ENCODE measurements at places on chromosomes 1 and 21.

DNA sequence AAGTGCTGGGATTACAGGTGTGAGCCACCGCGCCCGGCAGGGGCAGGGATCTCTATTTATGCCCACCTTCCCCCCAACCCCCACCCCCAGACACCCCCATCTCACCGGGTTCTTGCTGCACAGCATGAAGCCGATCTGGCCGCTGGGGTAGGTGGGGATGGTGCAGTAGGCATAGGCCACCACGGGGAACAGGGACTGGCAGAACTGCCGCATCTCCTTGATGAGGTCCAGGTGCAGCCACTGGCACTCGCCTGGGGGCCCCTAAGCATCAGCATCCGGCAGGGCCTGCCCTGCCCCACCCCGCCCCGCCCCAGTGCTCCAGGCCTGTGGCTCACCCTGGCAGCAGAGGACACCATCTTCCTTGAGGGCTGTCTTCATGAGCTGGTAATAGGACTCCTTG lies 4.1 kb downstream of the SRM start:
- no peak for DNase-seq

- DNase-seq: no peak
Observed at GRCh38 chr1:97424209-97424608, 496.6 kb downstream of the DPYD start.

GRCh38 chr1:89682611-89683010 lies 49.7 kb downstream of the LRRC8C start:
- DNase-seq: no peak

DNA sequence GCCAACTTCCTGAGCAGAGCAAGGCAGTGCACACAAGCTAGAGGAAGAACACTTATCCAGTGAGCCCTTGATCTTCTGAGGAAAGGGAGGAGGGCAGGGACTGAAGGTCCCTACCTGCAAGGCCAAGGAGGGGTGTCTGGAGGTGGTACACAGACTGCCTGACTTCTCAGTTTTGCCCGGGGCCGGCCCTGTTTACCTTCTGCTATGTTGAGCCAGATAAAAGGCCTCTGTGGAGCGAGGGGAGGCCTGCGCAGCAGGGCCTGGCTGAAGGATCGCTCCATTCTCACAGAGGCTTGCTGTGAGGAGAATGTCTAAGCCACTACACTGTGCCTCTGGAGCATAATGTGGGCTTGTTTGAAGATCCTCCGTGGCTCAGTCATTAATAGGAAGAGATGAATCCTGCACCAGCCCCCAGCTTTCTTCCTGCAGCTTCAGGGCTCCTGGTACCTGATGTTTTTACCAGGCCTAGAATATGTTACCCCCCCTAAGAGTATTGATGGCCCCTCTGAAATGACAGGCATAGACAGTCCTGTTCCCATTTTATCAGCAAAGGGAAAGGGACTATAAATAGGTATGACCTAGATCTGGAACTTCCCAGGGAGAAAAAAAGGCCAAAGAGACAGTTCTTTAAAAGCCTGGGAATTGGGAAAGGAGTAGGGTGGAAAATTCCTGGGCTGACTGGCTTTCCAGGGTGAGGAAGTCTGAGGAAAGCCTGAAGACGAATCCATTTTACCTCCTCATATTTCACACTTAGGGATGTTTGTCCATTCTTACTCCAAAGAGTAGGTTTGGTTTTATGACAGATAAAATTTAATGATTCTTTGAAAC lies 4.7 kb downstream of the POGK start:
- no peak for DNase-seq

DNA sequence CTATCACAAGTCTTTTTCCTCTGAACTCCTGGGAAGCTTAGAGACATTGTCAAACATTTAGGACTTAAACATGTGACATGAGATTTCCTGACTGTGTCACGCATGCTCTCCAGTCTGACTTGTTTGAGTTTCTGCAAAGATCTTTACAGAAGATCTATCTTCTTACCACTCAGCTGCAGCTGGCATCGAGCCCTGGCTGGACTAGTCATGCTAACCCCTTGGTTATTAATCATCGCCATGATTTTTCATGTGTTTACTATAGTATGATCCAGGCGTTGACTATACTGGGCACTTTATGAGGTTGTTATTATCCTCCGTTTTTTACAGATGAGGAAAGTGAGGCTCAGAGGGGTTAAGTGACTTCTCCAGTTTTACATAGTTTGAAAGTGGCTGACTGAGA lies 18.1 kb upstream of the IRF2BP2 start:
- no peak for DNase-seq

DNA sequence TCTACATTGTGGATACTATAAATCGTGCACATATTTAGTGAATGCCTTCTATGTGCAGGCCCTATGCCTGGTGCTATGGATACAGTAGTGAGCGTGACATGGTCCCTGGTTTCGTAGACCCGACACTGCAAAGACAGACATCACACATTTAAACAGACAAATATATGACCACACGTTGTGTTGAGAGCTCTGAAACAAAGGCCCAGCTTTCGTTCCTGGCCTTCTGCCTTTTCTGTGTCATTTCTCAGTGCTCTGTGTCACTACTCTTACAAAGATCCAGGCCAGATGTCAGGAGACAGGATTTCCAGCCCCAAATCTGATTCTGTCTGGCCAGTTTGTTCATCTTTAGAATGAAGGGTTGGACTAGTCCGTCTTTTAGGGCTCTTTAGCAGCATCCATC lies 19.3 kb upstream of the TRABD2B start:
- DNase-seq: no peak

DNA sequence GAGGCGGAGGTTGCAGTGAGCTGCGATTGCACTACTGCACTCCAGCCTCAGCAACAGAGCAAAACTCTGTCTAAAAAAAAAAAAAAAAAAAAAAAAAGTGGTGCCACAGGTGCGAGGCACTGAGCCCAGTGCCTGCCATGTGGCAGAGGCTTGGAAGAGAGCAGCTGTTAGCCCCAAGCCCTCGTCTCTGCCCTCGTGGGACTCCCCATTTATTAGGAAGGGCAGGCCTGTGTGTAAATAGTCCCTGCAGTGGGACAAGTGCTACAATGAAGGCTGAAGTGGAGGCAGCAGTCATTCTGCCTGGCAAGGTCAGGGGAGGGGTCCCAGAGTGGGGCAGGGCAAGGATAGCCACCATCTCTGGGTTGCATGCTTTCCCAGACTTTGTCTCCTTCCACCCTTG lies 6.5 kb downstream of the RPS6KA1 start:
- no peak for DNase-seq

GRCh38 chr1:113895098-113895497 lies 7.7 kb upstream of the BCL2L15 start:
- DNase-seq: no peak

- DNase-seq: no peak
Observed at GRCh38 chr1:21910558-21911204, 26.4 kb downstream of the HSPG2 start.

- DNase-seq: no peak
Observed at GRCh38 chr21:34514576-34515115, 2.6 kb upstream of the KCNE1 start.

DNA sequence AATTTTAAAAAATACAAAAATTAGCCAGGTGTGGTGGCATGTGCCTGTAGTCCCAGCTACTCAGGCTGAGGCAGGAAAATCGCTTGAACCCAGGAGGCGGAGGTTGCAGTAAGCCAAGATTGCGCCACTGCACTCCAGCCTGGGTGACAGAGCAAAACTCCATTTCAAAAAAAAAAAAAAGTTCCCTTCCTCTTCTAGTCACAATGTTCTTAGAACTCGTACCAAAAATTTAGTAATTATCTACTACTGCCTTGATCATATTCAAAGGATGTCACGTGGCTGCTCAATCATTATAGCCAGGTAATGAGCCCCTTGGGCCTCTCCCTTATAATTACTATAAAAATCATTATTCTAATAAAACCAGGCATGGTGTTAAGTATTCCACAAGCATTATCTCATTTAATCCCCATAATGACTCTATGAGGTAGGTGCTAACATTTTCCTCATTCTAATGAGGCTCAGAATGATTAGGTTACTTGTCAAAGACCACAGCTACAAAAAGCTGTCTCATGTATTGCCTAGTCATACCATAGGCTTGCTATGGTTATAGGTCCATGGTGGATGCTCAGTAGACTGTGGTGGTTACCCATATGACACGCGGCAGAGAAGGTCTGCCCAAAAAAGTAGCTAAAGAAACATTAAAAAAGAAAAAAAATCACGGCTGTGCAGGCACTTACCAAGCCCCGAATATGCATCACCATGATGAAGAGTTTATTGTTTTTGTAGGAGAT lies 15.5 kb upstream of the PPP1R15B start:
- DNase-seq: peak; percentile 20

DNA sequence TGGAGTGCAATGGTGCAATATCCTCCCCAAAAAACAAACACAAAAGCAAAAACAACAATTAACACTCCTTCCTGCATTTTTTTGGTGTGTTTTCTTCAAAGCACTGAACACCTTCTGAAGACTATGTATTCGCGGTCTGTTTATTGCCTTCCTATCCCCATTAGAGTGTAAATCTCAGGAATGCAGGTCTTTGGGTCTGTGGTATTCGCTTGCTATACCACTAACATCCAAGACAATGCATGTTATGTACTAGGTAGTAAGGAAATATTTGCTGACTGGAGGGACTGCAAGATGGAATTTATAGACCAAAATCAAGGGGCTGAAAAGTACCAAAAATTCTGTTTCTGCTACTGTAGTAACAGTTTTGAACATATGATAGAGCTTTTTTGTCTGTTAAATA lies 299.4 kb downstream of the RYR2 start:
- no peak for DNase-seq

- no peak for DNase-seq
Observed at GRCh38 chr21:43991447-43991991, 20.6 kb upstream of the TRAPPC10 start.

GRCh38 chr1:5067246-5067645 lies 412.8 kb downstream of the AJAP1 start:
- DNase-seq: no peak

GRCh38 chr1:221839782-221840395 lies 98.0 kb upstream of the DUSP10 start:
- DNase-seq: peak; percentile 81

DNA sequence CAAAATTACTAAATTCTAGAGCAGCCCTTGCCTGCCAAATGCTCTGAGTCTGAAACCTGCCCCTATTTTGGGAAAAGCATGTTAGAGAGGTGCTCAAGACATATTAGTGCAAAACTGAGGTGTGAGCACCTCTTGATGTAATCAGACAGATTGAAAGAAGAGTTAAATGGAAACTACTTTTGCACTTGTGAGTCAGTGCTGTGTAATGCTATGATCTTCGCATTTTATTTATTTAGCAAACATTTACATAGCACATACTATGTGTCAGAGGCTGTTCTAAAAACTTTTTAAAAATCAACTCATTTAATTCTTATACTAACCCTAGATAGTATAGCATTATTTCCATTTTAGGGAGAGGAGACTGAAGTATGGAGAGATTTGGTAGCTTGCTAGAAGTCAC lies 138.1 kb downstream of the ELAVL4 start:
- no peak for DNase-seq

DNA sequence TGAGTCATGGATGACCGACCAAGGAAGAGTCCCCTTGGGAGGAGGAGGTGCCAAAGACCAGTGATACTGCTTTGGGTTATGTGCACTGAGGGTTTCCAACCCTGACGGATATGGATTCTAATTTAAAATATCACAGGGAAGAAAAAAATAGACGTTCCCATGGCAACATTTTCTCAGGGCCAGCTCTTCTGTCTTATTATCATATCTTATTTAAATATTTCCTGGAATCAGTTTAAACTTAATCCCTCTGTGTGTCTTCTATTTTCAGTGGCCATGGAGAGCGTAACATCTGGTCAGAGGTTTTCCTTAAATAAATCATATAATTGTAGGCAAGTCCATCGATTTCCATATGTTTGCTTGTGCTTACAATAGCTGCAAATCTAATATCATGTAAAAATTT lies 205.4 kb upstream of the FMN2 start:
- no peak for DNase-seq

DNA sequence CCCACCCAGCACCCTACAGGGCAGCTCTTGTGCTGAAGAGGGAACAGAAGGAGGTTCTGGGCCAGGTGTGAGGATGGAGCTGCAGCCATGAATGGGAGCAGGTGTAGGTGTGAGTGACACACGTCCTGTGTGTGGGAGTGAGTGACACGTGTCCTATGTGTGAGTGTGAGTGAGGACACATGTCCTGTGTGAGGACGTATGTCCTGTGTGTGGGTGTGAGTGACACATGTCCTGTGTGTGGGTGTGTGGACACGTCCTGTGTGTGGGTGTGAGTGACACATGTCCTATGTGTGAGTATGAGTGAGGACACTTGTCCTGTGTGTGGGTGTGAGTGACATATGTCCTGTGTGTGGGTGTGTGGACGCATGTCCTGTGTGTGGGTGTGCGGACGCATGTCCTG lies 26.4 kb downstream of the MEGF6 start:
- DNase-seq: no peak

- no peak for DNase-seq
Observed at GRCh38 chr1:168159979-168160378, 18.8 kb upstream of the TIPRL start.

GRCh38 chr21:29711236-29711635 lies 228.6 kb downstream of the GRIK1 start:
- no peak for DNase-seq

GRCh38 chr21:43906585-43907370 lies 41.8 kb downstream of the AGPAT3 start:
- no peak for DNase-seq

DNA sequence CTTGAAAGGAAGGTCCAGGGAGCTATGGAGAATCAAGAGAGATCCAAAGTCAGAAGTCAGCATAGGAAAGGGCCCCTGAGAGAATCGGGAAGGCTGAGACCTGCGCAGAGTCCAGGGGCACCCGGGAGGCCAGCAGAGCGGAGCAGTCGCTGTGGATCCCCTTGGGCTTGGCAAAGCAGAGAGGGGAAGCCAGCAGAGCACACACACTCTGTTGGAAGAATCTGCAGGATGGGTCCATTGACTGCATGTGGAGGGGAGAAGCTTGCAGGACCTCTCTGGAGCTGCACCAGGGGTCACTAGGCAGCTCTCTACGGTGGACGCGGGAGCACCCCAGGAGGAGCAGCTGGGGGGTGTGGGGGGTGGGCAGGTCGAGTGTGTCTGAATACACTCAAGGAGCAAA lies 6.4 kb downstream of the RIPK4 start:
- DNase-seq: no peak

DNA sequence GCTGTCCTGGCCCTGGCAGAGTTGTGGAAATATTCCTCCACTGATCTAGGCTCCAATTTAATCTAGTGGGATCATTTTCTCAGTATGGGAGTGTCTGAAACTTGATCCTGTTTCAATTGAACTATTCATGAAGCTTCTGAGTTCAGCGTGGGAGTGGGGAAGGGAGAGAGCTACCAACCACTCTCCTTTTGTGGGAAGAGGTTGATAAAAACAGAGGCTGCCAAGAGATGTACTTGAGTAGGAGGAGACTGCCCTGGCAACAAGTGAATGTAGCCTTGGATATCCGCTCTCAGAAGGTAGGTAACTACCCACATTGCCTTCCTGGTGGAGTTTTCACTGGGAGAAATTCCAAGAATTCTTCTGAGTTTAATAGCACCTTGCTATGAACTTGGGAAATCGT lies at the start of gene CTXND2:
CTXND2 (plus strand) TSS at position 119 of the 400 bp plus-strand sequence. CDS start 25,179 bp downstream, outside the sequence.
- no peak for DNase-seq

GRCh38 chr21:40841524-40842196 lies 5.3 kb downstream of the DSCAM start:
- DNase-seq: no peak

Data from CD4-positive, alpha-beta T cell treated with Interleukin-4 for 1 hour (primary cell).